ENCODE measurements at places on chromosomes 3 and 15.
A peak's percentile ranks its signal among the peaks of the same experiment; 100 is the strongest.

DNA sequence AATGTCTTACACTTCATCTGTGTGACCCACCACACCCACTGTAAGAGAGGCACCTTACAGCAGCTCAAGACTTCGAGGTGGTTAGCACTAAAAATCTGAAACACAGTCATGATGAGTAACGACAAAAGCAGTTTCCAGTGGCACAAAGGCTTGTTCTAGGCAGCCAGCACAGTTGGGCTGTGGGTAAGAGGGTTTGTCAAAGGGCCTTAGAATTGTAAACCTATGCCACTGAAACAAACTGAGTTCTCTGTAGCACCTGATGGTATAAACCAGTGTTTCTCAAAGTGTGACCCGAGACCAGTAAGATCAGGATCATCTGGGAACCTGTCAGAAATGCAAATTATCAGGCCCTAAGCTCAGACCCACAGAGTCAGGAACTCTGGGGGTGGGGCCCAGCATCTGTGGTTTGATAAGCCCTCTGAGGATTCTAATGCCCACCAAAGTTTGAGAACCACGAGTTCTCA is 36.5 kb downstream of the DAPK2 start:
- no peak for DNase-seq

DNA sequence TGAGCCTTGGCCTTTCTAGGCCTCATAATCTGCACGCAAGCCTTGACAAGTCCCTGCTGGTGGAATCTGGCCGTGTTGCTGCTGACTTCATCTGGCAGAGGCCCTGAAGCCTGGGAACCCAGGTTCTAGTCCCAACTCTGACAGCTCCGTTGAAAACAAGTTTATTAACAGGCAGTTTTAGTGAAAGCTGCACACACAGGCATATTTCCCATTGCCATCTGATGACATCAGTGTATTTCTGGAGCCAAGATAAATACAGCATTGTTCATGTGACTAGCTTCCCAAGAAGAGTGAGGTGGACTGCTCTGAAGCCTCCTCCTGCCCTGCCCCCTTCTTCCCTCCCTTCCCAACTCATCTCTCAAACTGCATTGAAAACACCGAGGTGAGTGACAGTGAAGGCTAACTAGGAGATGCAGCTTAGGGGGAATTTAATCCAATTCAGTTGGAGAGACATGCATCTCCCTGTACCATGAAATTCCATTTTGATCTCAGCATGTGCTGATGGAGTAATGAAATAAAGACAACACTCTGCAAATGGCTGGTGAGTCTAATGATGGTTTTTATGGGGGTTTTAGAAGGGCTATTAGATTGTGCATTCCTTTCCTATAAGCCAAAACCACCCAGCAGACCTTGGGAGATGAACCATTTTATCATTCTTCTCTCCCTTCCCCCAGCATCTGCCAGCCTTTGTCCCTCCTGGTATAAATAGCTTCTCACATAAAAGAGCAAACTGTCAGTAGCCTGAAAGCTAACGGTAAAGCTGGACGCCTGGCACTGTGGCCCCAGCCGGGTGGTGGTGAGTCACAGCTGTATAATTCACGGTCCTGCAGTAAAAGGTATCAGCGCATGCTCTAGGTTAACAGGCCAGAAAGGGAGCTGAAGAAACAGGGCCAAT is 38.0 kb downstream of the PRICKLE2 start:
- DNase-seq = no peak

DNA sequence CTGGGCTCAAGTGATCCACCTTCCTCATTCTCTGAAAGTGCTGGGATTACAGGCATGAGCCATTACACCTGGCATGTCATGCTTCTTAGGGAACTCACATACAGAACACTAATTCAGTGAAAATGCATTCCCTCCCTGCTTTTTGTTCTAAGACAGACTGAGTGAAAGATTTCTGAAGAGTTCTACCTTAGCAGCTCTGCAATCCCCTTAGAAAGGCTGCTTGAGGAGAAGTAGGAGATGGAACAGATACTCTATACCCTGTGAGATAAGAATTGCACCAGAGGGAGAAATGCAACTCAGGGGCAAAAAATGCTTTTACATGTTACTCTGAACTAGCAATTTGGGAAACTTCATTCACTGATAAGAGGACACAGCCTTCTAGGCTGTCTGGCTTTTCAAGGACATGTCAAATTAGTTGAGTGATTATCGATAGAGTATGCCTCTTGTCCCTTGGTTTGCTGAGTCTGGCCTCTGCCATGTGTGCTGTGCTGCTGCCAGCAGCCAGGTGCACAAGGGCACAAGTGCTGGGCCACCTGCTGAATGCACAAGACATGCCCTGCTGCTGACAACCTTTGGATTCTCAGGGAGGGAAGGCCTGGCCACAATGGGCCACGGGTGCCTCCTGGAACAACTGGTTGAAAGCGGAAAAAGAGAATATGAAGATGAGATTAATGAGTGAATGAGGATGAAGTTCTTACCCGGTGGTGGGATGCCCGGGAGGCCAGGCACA is 17.8 kb downstream of the UQCC5 start:
- DNase-seq = no peak

DNA sequence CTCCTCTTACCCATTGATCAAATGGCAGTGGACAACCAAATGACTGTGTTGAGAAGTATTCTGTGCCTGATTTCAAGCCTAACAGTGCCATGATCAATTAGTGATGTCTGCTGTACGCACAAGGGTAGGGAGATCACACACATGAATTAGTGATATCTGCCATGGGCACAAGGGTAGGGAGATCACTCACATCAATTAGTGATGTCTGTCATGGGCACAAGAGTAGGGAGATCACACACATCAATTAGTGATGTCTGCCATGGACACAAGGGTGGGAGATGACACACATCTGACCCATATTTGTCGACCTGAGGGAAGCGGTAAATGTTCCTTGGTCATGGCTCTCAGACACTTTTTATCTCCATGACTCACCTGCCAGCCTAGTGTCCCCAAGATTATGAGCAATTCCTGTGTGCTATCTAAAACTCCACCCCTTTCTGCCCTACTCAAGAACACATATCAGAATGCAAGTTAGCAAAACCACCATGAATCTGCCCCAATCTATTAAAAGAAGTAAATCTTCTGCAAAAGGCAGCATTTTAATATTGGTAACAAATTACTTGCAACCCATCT is 165.0 kb downstream of the NTRK3 start:
- no peak for DNase-seq

DNA sequence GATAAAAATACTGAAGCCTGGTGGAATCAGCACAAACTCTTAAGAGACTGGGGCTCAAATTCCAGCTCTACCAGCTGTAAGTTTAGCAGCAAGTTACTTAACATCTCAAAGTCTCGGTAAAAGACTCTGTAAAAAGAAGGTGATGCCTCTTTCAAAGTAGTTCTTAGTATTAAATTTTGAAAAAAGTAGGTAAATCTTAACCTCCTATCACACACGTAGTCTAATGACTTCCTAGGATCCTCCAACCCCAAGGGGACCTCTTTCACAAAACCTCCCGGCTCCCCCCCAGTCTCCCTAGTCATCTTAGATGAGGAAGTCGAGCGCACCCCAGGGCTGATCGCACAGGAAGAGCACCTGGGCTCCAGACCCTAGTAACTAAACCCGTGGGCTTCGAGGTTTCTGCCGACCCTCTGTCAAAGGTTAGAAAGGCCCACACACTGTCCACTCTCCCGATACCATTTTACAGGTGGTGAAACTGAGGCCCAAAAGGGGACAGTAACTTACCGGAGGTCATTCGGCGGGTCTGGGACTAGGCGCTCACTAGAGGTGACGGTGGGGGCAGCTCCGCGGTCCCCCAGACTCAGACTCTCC is 427 bp downstream of the MBD4 start:
- DNase-seq = peak; percentile 5

GRCh38 chr3:11198070-11198469 is 43.8 kb downstream of the HRH1 start:
- DNase-seq = no peak

- no peak for DNase-seq
Observed at GRCh38 chr3:134721214-134721613, 70.4 kb upstream of the KY start.

- DNase-seq = no peak
Observed at GRCh38 chr3:161156936-161157335, 51.8 kb upstream of the B3GALNT1 start.

GRCh38 chr15:77993374-77993911 is 84.1 kb downstream of the TBC1D2B start:
- no peak for DNase-seq

DNA sequence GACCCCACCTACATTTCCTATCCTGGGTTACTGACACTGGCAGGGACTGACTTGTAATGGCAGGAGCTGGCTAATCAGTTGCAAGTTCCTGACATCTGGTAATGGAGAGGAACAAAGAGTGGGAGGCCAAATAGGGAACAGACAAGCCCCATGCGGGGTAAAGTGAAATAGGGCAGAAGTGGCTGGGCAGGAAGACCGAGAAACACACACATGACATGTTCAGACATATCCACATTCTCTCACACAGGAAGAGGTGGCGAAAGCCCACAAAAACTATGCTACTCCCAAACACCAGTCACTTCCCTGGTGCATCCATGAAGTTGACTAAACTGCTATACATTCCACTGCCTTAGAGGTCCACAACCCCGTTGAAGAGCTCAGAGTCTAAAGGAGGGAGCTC is 394.1 kb upstream of the TBL1XR1 start:
- no peak for DNase-seq

- no peak for DNase-seq
Observed at GRCh38 chr3:30749230-30749629, 142.8 kb downstream of the TGFBR2 start.

DNA sequence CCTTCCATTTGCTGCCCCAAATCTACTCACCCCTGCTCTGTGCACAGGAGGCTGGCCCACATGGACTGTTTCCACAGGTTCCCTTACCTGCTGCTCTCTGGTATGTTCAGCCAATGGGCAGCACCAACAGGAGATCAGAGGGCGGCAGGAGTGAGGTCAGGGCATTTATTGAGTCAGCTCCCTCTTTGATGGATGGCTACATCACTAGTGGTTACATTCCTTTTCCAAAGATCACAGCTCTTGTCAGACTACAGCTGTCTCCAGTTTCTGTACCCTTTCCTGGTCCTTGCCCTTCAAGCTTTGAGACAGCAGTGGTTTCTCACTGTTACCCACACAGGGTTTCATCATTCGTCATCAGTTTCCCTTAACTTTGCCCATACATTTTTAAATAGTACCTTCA is 325.1 kb downstream of the SUCLG2 start:
- no peak for DNase-seq

- no peak for DNase-seq
Observed at GRCh38 chr3:62151591-62151990, 221.8 kb downstream of the FEZF2 start.

- no peak for DNase-seq
Observed at GRCh38 chr3:114566767-114567166, 272.9 kb downstream of the TIGIT start.

- no peak for DNase-seq
Observed at GRCh38 chr3:9638155-9638554, 11.2 kb upstream of the MTMR14 start.

DNA sequence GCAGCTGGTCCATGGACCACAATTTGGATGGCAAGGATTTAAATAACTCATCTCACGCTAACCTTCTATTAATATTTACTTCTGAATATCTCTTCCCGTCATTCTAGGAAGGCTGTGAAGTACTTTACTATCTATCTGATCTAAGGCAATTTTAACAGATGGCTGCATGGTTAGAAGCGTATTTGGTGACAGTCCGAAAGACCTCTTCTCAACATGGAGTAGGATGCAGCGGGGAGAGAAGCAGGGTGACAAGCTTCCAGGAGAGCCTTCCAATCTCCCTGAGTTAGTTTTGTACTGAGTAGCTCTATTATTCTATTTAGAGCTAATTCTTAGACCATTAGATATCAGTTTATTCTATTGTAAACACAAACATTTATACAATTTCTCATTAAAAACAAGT is 309.4 kb downstream of the PLCL2 start:
- no peak for DNase-seq

- DNase-seq = no peak
Observed at GRCh38 chr15:85743392-85744055, 51.2 kb downstream of the KLHL25 start.

DNA sequence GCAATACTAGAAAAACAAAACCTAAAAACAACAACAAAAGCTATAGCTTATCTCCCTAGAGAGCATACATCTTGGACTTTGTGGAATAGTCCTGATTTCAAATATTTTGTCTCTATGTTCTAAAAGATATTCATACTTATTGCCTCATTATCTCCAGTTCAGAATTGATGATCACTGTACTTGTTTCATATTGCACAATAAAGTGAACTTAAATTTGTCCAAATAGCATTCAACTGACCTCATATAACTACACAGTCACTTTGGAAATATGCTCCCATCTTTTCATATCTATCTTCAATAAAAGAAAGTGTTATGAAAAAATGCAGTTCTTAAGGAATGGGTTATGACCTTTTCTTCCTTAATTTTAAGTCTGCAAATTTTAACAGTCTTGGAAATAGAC is 228.6 kb upstream of the CMC1 start:
- DNase-seq = no peak

All from stimulated activated CD8-positive, alpha-beta memory T cell treated with anti-CD3 and anti-CD28 coated beads, Interleukin-7, amount 100 ng/mL, for 1 hour (primary cell).